Natural killer cell (primary cell): ENCODE measurements at places on chromosomes 16 and 17. TPM values are rescaled to one million over a fixed set of nuclear protein-coding genes. Genes with fewer than 3 reads are reported as not detected.

HS3ST2 gene
- total RNA-seq = not detected

- no peaks in the 10 kb centered on the region for H3K27me3 ChIP-seq
- no peak overlapping the region for H3K27ac ChIP-seq
- no peaks in the 10 kb centered on the region for H3K4me1 ChIP-seq
- DNase-seq = no peak
These were observed 108.9 kb upstream of the GSE1 start for GRCh38 chr16:85504242-85504641.

GRCh38 chr16:9238346-9238745, 146.9 kb downstream of the HAPSTR1 start:
- H3K4me1 ChIP-seq = no peaks in the 10 kb centered on the region
- no peaks in the 10 kb centered on the region for H3K27me3 ChIP-seq
- H3K4me3 ChIP-seq = no peak overlapping the region
- no peak overlapping the region for H3K27ac ChIP-seq
- no peaks in the 10 kb centered on the region for H3K36me3 ChIP-seq
- DNase-seq = no peak

DNA sequence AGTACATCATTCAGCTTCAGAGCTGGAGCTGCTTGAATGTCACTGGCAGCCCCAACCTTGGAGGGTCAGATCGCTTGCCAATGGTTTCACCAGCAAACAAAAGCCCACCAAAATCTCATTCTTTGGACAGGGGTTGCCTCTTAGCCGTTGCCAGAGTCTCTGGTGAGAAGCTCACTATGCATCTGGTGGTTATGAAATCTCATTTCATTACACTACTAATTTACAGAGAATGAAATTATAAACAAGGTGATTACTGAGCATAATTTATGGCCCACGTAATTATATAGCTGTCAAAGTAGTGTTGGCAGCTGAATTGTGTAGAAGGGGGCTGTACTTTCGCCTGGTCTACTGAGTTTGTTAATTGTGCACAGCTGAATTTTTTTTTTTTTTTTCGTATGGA, 688.9 kb upstream of the KIF2B start:
- H3K27me3 ChIP-seq = no peaks in the 10 kb centered on the region
- H3K4me3 ChIP-seq = no peak overlapping the region
- no peak overlapping the region for H3K27ac ChIP-seq
- H3K4me1 ChIP-seq = no peaks in the 10 kb centered on the region
- no peaks in the 10 kb centered on the region for H3K36me3 ChIP-seq

- no peaks in the 10 kb centered on the region for H3K4me1 ChIP-seq
- no peaks in the 10 kb centered on the region for H3K36me3 ChIP-seq
- no peak overlapping the region for H3K27ac ChIP-seq
- no peaks in the 10 kb centered on the region for H3K27me3 ChIP-seq
- no peak for DNase-seq
These were observed 532.0 kb downstream of the CDH11 start for GRCh38 chr16:64589836-64590235.
